Stomach (tissue), 19 donors: ENCODE measurements at places on chromosomes 4 and X. TPM values are rescaled to one million over a fixed set of nuclear protein-coding genes. Genes with fewer than 3 reads are reported as not detected.

MAGEA2 gene
- not detected for polyA plus RNA-seq

HPSE gene
- 1.2 TPM for polyA plus RNA-seq

CPZ gene
- 0.25 TPM for polyA plus RNA-seq

DUSP9 gene
- not detected for polyA plus RNA-seq

IL2 gene
- polyA plus RNA-seq, result not detected

IGFBP7 gene
- 71.8 TPM for polyA plus RNA-seq

MSANTD1 gene
- polyA plus RNA-seq, result 0.31 TPM

TBX22 gene
- polyA plus RNA-seq, result not detected

TRO gene
- polyA plus RNA-seq, result 5.0 TPM

GCNA gene
- 0.46 TPM for polyA plus RNA-seq

PAGE5 gene
- not detected for polyA plus RNA-seq

SMR3B gene
- not detected for polyA plus RNA-seq

KIF4A gene
- polyA plus RNA-seq, result 1.2 TPM

GRID2 gene
- polyA plus RNA-seq, result not detected

SMIM31 gene
- polyA plus RNA-seq, result 0.70 TPM

TBC1D8B gene
- polyA plus RNA-seq, result 3.2 TPM

UGT2B7 gene
- polyA plus RNA-seq, result 0.25 TPM

CYSLTR1 gene
- 2.7 TPM for polyA plus RNA-seq

TRPC5OS gene
- polyA plus RNA-seq, result not detected

SLC10A6 gene
- not detected for polyA plus RNA-seq

DUSP21 gene
- not detected for polyA plus RNA-seq

ZAR1 gene
- not detected for polyA plus RNA-seq

EFHC2 gene
- 0.37 TPM for polyA plus RNA-seq

PDGFRA gene
- polyA plus RNA-seq, result 19.3 TPM

MND1 gene
- polyA plus RNA-seq, result 3.1 TPM

TMSB15C gene
- 0.76 TPM for polyA plus RNA-seq

GAGE2A gene
- polyA plus RNA-seq, result not detected

ZDHHC15 gene
- 0.43 TPM for polyA plus RNA-seq

CENPE gene
- polyA plus RNA-seq, result 0.31 TPM

CNGA2 gene
- polyA plus RNA-seq, result not detected

NONO gene
- 104 TPM for polyA plus RNA-seq

SHROOM3 gene
- 6.1 TPM for polyA plus RNA-seq
